ENCODE measurements at places on chromosomes 2 and 18.

DNA sequence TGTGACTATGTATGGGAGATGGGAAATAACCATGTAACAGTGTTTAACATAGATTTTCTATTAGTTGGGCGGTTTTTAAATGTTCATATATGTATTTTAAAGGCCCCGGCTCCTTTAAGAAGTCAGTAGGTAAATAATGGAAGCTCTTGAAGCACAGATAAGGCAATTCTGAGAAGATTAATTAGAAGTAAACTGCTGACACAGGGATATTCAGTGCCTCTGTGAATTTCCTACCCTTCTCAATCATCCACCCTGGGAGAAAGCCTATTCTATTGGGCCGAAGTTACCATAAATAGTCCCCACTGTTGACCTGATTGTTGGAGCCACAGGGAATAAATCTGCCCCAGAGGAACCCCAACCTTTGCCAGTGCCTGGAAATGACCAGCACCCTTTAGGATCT, 56.8 kb upstream of the SIX3 start:
- no peak for DNase-seq

- DNase-seq, result peak; percentile 33
Observed at GRCh38 chr2:161766334-161766733, 142.1 kb downstream of the SLC4A10 start.

- DNase-seq, result no peak
Observed at GRCh38 chr2:199705538-199705937, 145.5 kb downstream of the FTCDNL1 start.

DNA sequence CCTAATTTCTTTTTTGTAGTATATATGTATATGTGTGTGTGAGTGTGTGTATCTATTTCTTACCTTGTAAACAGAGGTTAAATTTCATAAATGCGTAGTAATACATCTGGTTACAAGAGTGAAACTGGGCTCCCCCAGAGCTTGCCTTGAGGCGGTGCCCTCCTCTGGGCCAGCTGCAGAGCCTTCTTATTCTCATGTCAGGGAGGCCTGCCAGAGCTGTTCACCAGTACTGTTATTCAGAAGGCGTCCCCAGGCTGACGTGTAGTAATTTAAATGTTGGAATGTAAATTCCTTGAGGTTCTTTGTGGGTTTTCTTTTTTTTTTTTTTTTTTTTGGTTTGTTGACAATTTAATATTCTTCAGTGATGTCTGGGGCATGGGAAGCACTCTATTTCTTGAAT, 11.2 kb downstream of the COPS8 start:
- DNase-seq, result no peak

GRCh38 chr2:183123117-183123958, 905 bp upstream of the NUP35 start:
- no peak for DNase-seq

GRCh38 chr2:216618785-216619184, 14.4 kb upstream of the IGFBP2 start:
- no peak for DNase-seq

DNA sequence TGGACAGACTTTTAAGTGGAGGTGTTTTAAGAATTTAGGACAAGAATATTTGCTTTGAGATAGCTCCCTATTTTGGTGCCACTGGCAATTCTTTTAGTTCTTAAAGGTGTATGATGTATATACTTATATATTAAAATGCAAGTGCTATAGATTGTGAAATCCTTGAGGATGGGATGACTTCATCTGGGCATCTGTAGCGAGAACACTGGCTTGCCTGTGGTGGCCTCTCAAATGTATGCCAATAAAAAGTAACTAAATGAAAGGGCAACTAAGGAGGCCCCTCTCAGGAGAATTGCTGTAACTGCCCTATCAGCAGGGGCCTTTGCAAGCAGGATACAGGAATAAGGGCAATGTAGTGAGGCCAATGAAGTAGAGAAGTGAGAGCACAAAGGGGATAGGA, 2.6 kb upstream of the THUMPD2 start:
- no peak for DNase-seq

- no peak for DNase-seq
Observed at GRCh38 chr2:11168488-11168887, 13.2 kb downstream of the SLC66A3 start.

GRCh38 chr2:71776227-71776626, 322.9 kb downstream of the DYSF start:
- DNase-seq, result no peak

DNA sequence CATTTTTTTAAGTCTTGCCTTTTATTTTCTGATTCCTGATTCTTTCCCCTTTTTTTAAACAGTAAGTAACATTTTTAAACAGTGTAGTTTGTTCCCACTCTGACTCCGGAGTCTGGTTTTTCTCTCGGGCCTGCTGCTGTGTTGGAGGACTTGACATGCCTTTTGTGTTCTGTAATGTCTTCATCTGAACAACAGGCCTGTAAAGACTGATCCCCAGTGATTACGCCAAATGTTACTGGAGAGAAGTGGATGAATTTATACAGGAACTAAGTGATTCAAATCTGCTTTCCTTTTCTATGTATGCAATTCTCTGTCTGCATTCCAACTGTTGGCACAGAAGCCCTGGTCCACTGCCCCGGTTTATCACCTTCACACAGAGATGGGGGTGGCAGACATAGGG, 54.3 kb upstream of the RMDN2 start:
- no peak for DNase-seq

DNA sequence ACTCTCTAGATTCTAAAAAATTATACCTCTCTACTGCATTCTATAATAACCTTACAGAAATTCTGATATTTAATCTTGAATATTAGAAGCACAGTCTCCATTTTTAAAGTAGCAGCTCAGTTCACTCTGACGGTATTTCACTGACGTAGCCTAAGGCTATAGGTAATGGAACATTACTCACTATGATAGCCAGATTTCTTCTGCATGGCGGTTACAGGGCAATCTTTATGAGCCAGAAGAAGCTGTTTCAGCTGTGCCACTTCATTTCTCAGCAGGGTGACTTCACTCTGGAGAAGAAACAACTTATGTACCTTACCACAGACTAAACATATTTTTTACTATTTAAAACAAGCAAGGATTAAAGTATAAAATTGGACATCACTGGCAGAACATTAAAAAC, 75.3 kb upstream of the CHN1 start:
- DNase-seq, result no peak

GRCh38 chr18:31398191-31398590, 21.6 kb downstream of the DSG4 start:
- no peak for DNase-seq

DNA sequence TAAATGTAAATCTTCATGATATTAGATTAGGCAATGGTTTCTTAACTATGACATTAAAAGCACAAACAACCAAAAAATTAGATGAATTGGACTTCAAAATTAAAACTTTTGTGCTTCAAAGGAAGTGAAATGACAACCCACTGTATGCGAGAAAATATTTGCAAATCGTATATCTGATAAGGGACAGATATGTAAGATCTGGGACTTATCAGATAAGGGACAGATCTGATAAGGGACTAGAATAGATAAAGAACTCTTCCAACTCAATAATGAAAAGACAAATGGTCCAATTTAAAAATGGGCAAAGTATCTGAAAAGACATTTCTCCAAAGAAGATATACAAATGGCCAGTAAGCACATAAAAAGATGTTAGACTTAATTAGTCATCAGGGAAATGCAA, 29.2 kb downstream of the ADRA2B start:
- no peak for DNase-seq

GRCh38 chr2:216554755-216555154, 56.1 kb downstream of the RPL37A start:
- no peak for DNase-seq

- no peak for DNase-seq
Observed at GRCh38 chr2:180562378-180562777, 418.0 kb upstream of the UBE2E3 start.

GRCh38 chr2:184562532-184562931, 35.8 kb upstream of the ZNF804A start:
- no peak for DNase-seq

- DNase-seq, result no peak
Observed at GRCh38 chr2:222064286-222064685, 234.5 kb downstream of the PAX3 start.

- peak; percentile 10 for DNase-seq
Observed at GRCh38 chr18:37156330-37156942, 327.5 kb downstream of the KIAA1328 start.

- no peak for DNase-seq
Observed at GRCh38 chr2:73965053-73965452, 19.7 kb upstream of the TET3 start.

GRCh38 chr2:35495182-35495581, 860.4 kb upstream of the CRIM1 start:
- DNase-seq, result no peak

DNA sequence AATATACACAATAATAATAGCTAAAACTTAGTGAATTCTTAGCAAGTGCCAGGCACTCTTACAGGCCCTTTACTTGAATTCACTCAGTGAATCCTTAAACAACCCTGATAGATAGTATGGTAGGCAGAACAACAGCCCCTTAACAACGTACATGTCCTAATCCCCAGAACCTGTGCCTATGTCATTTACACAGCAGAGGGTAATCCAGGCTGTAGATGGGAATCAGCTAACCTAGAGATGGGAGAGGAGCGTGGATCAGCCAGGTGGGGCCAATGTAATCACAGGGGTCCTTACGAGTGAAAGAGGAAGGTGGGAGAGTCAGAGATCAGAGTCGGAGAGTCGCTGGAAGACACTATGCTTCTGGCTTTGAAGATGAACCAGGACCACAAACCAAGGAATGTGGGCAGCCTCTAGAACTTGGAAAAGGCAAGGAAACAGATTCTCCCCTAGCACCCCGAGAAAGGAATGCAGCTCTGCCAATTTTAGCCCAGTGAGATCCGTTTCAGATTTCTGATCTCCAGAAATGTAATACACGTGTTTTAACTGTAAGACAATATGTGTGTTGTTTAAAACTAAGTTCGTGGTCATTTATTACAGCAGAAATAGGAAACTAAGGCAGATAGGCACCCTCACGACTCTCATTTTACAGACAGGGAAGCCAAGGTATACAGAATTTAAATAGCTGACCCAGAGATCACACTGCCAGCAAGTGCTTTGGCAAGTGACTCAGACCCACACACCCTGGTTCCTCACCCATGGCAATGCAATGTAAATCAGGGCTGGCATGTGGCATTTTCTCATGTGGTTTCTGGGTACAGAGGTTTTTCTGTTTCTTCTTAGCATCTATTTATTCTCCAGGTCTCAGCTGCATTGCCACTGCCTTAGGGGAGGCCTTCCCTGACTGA, 68.9 kb downstream of the DOCK10 start:
- DNase-seq, result no peak

DNA sequence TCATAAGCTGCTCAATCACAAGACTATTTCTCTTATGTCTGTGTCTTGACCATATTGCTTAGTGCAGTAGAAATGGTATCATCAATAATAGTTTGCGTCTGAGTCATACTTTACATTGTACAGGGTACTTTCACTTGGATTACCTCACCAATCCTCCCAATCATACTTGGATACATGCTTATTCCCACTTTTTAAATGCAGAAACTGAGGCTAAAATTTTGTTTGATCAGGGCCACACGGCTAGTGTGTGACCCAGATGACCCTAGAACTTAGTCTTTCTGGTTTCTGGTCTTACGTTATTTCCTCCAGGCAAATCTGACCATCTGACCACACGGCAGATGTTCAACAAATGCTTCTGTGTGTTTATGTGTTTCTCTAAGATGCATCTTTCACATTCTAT, 23.8 kb upstream of the CCL20 start:
- DNase-seq, result no peak

GRCh38 chr2:204135752-204136151, 199.2 kb downstream of the ICOS start:
- no peak for DNase-seq

DNA sequence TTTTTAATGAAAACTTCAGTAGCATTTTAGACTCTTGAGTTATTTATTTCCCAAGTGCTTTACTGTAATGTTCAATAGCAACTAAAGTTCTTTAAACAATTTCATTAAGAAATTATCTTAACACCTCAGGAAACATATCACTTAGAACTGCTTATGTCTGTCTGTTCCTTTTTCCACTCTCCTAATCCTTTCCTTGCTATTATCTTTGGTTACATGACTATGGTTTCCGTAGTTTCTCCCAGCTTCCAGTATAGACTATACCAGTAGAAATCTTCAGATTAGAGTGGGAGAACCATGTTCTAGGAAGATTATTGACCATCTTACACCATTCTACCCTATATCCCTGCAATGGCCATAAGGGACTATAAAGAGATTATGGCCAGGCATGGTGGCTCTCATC, 280.0 kb downstream of the EXOC6B start:
- no peak for DNase-seq

- DNase-seq, result peak; percentile 65
Observed at GRCh38 chr2:47189635-47190034, 34.5 kb upstream of the STPG4 start.

DNA sequence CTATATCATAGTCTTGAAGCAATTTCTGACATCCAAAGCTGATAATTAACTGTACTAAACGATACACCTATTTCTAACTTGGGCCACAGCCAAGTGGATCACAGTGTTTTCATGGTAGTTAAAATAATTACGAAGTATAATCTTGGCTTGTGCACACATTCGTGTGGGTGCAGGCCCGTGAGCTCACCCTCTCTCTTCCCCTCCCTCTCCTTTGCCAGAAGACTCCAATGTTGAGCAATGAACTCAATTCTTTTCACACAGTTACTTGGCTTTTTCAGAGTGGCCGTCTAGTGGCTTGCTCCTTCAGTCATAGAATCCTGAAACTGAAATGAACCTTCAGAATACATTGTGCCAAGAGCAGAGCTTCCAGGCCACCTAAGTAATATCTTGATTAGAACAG, 178.7 kb downstream of the NCKAP5 start:
- DNase-seq, result no peak

- DNase-seq, result no peak
Observed at GRCh38 chr2:3000968-3001367, 376.6 kb downstream of the EIPR1 start.

DNA sequence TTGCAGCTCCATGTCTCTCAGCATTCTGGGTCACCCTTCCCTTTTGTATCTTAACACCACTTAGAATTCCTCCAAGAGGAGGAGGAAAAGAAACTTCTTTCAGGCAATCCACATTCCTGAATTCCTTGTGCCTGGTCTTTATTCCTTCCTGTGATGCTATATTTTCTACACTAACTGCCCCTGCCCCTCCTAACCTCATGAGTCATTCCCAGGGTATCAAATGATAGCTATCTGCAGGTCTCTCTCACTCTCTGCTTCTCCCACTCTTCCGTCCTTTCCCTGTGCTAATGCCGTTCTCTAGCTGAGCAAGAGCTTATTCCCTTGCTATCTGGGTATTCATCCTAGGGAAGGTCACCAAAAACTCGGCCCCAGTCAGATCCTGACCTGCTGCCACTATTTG, 395.0 kb upstream of the TCF4 start:
- no peak for DNase-seq

DNA sequence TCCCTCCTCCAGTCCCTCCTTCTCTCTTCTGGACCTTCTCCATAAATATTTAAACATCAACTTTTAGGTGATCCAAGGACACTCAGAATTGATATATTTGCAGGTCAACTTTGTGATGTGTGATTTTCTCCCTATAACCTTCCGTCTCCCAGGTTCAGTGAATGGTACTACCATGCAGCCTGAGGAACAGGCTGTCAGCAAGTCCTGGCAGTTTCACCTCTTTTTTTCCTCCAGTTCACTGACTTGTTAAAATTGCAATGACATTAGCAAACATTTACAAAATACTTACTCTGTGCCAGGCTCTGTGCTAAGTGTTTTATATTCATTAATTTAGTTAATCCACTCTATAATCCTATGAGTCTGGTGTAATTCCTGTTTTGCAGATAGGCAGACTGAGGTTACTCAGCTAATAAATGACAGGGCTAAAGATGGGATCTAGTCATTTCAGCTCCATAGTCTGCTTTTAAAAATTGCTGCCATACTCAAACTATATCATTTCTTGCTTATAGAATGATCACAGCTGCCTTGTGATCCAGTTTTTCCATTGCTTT, 7.9 kb downstream of the SLC3A1 start:
- DNase-seq, result no peak

All from small intestine (tissue), 16 donors.